ENCODE measurements at places on chromosomes 7 and 10. TPM values are rescaled to one million over a fixed set of nuclear protein-coding genes. Genes with fewer than 3 reads are reported as not detected.
A peak's percentile ranks its signal among the peaks of the same experiment; 100 is the strongest.

ZNF853 gene
- total RNA-seq: 0.42 TPM

DNA sequence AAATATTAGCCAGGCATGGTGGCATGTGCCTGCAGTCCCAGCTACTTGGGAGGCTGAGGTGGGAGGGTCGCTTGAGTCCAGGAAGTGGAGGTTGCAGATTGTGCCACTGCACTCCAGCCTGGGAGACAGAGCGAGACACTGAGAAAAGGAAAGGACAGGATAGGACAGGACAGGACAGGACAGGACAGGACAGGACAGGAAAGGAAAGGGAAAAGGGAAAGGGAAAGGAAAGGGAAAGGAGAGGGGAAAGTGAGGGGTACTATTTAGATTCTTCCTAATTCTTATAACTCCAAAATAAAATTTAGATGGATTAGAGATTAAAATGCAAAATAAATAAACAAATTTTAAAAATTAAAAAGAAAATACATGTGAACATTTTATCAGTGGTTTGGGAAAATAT, 58.7 kb downstream of the PIK3AP1 start:
- no peak for DNase-seq

MALRD1 gene
- total RNA-seq: not detected

- no peak for DNase-seq
These were observed 65.4 kb downstream of the TACC2 start for GRCh38 chr10:122054048-122055025.

GRCh38 chr7:84638339-84638697, 443.7 kb upstream of the SEMA3A start:
- no peak for DNase-seq

TMEM178B gene
- total RNA-seq: 3.7 TPM

SPDYE8 gene
- total RNA-seq: not detected

DNA sequence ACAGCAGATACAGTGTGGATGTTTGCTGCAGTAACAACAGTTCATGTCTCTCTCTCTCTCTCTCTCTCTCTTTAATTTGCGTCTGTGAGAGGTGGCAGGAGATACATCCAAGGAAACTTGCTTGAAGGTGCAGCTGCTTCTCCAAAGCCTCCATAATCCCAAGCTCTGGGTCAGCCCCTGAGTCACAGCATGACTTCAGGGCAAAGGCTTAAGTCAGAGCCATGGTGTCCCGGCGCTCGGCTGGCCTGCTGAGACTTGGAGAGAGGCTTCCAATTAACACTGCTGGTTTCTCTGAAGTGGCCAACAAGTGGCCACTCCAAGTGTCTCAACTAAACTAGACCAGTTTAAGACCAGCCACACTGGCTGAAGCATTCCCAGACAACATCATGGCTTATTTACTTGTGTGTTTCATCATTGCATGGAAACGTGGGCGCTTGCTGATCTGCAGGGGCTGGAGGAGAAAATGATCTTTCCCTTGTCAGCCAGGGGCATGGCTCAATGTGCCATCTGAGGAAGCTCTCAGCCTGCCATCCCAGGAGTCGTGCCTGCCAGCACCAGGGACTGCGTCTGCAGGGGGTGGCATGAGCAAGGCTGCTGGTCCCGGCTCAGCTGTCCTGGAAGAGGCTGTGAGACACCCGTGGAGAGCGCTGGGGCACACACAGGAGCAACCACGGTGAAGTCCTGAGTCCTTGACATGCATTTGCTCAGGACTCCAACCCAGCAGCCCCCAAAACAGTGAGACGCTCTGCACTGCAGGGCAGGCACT, 254.2 kb downstream of the COBL start:
- no peak for DNase-seq

- DNase-seq: no peak
These were observed 125.9 kb downstream of the ADAM12 start for GRCh38 chr10:126262233-126262838.

DNA sequence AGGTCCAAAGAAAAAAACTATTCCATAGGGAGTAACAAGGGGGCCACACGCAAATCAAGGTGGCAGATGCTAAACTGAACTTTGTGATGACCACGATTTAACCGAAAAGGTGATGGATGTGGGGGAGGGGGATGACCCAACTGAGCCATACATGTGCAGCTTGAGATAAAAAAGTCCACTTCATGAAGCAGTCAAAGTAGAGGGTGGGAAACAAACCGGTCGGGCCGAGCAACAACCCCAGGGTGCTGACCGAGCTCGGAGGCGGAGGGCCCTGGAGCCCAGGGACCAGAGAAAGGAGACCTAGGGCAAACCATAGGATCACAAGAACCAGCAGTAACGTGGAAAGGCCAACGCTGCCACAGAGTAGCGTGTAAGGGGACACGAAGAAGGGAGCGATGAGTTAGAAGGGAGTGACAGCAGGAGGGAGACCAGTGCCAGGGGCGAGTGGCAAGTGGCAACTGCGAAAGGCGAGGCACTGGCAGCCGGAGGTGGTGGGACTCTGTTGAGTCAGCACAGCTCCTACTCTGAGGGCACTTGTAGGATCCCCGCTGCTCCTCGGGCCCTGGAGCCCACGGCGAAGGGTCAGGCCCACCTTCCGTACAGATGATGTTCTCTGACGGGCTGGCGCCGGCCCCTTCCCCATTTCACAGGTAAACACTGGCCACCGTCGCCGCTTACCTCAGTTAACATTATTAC, 540 bp downstream of the SNX13 start:
- peak; percentile 24 for DNase-seq

CNPY1 gene
- not detected for total RNA-seq

ACHE gene
- 0.17 TPM for total RNA-seq

ARHGEF35 gene
- 3.4 TPM for total RNA-seq

- DNase-seq: no peak
These were observed 29.4 kb downstream of the SLC25A28 start for GRCh38 chr10:99590799-99591198.

DNA sequence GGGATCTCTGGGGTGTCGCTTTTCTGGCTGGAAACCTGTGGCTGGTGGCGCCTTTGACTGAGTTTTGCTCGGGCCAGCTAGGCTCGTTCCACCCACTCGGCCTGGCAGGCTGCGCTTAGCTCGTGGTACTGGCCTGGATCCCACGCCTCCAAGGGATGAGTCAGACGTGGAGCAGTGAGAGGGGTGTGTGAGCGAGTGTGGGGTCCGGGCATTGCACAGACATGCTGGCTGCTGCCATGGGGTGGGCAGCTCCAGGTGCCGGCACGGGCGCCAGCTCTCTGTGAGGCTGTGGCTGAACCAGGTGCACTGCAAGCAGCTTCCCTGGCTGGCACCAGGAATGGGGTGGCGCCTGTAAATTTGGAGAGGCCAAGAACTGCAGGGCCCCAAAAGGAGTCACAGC, 63.1 kb upstream of the CACNA2D1 start:
- DNase-seq: no peak

DNA sequence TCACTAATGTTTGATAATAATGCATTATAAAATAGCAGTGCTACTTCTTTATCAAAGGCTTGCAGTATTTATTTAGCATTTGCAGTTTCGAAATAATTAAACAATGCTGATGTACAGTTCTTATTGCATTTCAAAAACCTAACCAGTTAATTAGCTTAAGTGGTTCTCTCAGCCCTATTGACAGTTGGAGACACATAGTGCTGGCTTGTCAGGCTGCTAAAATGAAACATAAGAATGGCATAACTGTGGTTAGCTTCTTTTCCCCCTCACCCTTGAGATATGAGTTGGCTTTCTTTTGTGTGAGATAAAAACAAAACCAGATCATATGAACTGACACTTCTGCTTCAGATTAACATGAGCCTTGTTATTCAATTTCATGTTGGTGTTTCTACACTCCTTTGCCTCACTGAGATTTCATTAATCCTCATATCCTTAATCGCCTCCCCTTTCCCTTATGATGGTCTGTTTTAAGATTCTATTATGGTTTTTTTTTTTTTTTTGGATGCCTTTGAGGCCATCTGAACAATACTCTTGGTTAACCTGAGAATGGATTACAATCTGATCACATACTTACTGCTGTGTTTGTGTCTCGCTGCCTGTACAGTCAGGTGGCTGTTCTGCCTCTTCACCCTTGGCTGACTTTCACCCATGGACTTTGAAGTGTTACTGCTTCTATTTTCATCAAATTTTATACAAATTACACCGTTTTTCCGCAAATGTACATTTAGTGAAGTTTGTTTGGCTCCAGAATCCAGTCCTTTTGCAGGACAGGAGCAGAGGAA, 108.0 kb downstream of the SDK1 start:
- no peak for DNase-seq

GRCh38 chr7:95471071-95471470, 14.7 kb upstream of the ASB4 start:
- no peak for DNase-seq

DNA sequence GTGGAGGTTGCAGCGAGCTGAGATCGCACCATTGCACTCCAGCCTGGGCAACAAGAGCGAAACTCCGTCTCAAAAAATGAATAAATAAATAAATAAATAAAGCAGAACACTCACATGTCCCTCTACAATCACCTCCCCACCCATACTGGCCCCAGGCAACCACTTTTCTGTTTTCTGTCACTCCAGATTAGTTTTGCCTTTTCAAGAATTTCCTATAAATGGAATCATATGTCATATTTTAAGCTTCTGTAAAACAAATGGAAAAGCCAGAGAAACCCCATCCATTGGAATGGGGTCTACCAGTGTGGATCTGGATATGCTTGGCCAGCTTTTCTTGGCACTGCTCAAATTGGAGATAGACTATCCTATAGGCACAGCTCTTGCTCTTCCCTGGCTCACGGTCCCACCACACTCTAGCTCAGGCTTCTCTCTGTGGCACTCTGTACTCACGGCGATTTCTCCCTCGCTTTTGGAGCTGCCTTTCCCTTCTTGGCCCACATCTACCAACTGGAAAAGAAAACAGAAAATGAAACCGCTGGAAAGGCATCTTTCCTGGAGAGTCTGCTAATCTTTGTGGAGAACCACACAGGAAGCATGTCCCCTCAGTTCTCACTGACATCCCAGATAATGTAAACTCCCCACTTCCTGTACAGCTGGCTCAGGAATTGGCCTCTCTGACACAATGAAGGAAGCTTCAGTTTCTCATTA, 210.1 kb downstream of the JCAD start:
- DNase-seq: no peak

Data from activated T-helper 1 cell treated with anti-CD3 and anti-CD28 coated beads, Interleukin-12 subunit alpha, Interleukin-12 subunit beta, Interleukin-2, Interleukin-4 antibody, amounts not matched to agents 30 ng/mL and 10 ng/mL and 1 ng/mL, durations not matched to agents 14 hours and 24 hours and 36 hours (primary cell).